Inflammatory macrophage treated with lipopolysaccharide for 4 hours (primary cell): ENCODE measurements at places on chromosomes 11 and 22.

GRCh38 chr11:78217650-78218541, 29.2 kb downstream of the USP35 start:
- no peak for DNase-seq

DNA sequence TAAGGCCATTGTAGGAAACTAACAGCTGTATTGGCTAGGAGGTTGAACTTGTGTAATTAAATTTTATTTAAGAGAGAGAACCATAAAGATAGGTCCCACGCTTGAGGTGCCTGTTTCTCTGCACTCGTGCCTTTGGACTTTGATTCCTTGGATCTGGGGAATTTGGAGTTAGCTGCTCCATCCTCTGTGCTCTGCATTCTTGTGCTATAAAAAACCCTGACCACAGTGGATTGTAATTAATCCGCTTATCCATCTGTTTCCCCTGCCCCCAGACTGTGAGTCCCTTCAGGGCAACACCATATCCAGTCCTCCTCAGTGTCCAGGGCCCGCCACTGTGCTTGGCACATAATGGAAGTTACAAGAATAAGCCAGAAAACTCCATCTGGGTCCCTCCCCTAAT, 169.8 kb downstream of the SPON1 start:
- DNase-seq, result no peak

GRCh38 chr11:82711648-82712047, 22.0 kb downstream of the FAM181B start:
- DNase-seq, result no peak

GRCh38 chr11:79661373-79661772, 220.5 kb upstream of the TENM4 start:
- DNase-seq, result no peak

- DNase-seq, result no peak
These were observed 54.8 kb downstream of the CSTPP1 start for GRCh38 chr11:46991391-46991790.

- DNase-seq, result no peak
These were observed 108.1 kb downstream of the TSPAN18 start for GRCh38 chr11:44834846-44835245.

GRCh38 chr22:49627217-49628181, 200.2 kb downstream of the BRD1 start:
- no peak for DNase-seq
